ENCODE measurements at places on chromosomes 7 and 10.

GRCh38 chr10:127921753-127922145 is 14.8 kb downstream of the PTPRE start:
- no peak for DNase-seq

GRCh38 chr10:46215426-46215825 is 71.4 kb upstream of the ANTXRL start:
- no peak for DNase-seq

DNA sequence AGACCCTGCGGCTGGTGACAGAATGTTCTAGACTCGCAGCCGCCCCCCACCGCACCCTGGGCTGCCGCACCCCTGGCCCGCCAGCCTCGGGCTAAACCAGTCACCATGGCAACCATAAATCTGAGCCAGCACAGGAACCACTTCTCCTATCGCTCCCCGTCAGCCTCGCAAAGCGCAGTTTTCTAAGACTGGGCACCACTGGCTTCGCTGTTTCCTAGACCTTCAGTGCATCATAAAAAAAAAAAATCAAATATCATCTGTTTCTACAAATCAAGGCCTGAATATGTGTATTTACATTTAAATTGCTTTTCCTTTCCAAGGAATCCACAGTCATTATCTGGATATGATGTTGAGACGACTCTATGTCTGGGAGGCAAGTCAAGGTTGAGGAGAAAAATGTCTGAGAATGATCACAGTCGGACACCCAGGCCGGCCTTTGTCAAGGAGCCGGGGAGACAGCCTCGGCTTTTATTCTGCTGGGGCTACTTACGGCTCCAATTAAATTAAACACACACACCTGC is 99.9 kb downstream of the PTPRN2 start:
- no peak for DNase-seq

DNA sequence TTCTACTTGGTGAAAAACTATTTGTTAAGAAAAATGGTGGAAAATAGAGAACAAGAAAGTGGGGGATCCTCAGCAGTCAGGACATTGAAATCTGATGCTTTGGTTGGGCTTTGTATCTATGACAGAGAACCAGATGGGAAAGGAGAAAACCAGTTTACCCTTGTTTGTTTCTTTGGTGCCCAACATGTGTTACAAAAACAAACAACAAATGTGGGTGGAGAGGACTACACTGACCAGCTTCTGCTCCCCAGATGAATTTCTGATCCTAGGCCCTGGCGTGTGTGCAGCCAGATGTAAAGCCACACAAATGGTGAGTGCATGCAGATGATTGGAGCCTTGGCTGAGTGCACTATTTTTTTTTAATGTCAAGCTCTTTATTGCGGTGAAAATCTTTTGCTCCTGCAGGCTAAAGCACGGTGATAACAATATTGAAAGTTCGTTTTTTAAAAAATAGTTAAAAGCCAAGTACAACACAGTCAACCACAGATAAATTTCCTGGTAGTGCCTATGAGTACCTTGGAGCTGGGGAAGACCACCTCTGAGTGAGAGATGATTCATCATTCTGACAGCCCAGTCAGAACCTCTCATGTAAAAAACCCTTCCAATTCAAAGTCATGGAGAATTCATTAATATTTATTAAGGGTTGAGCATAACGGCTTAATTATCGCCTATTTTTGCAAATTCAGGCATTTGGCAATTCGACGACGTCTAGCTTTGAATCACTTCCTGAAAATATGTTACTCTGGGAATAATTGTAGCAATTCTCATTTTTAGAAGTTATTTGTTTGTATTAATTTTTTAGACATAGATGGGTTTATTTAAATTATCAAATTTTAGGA is 163.7 kb downstream of the AGMO start:
- no peak for DNase-seq

DNA sequence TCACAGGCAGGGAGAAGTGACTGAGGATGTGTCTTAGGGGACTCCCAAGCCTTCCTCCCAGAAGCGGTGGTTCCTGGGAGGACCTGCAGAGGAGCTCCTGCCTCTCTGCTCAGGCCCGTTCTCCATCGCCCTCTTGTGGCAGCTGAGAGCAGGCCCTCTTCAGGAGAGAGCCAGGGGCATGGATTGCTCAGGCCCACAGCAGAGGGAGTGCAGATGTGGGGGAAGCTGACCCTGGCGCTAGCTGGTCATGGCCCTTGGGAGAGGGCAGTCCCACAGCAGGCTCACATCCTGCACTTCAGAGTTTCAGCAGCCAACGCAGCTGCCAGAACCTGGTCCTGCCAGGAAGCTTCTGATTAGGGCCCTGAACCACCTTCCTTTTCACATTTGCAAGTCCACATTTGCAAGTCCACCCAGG is 94.8 kb upstream of the TARP start:
- peak; percentile 65 for DNase-seq

Measured in stimulated activated CD8-positive, alpha-beta memory T cell treated with anti-CD3 and anti-CD28 coated beads, Interleukin-7, amount 100 ng/mL, for 4 hours (primary cell).